ENCODE measurements at places on chromosomes 4 and X.

GRCh38 chrX:131985526-131986049, 37.5 kb upstream of the STK26 start:
- DNase-seq = no peak

GRCh38 chr4:156493858-156494257, 477.7 kb downstream of the PDGFC start:
- no peak for DNase-seq

GRCh38 chrX:69961365-69962072, 88.2 kb downstream of the AWAT2 start:
- DNase-seq = no peak

GRCh38 chr4:6380746-6381410, 91.5 kb downstream of the PPP2R2C start:
- DNase-seq = no peak

- no peak for DNase-seq
Measured at GRCh38 chr4:129046055-129046959, 47.0 kb downstream of the SCLT1 start.

DNA sequence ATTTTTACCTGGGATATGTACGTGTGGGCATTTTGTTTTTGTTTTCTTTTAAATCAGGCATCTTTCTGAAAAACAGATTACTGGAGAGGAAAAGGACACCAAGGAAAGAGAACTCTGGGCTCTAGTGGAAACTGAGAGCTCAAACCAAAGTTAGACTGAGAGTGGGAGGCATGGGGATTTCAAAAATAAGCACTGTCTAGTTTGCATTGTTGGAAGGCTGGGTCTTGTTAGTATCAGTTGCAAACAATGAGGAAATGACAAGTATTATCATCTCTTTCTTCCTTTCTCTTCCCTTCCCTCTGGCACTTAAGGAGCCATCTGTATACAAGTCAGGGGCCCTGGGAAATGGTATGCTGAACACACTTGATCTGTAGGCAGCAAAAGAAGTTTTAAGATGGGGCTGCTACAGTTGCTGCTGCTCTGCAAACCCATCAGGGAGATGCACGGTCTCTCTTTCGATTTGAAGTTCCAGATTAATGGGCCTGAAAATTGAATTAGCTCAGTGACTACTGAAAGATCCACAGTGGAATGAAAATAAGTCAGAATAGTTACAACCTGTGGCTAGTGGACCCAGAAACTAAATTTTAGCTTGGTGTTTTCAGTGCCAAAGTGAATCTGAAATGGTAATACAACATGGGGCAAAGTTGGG, 48.0 kb upstream of the GRXCR1 start:
- no peak for DNase-seq

DNA sequence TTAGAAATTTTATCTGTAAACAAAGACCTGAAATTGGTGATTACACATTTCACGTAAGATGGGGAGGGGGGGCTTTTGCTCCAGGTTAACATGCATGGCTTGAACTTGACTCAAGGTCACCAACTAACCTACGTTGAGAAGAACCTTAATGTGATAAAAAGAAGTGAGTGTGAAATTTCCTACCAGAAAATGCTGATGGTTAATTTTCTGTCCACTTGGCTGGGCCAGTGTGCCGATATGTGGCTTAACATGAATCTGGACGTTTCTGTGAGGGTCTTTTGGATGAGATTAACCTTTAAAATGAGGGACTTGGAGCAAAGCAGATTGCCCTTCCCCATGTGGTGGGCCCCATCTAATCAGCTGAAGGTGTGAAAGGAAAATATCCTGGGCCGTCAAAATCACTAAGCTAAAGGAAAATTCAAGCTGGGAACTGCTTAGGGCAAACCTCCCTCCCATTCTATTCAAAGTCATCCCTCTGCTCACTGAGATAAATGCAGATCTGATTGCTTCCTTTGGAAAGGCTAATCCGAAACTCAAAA, 107.3 kb upstream of the ENPP6 start:
- no peak for DNase-seq

DNA sequence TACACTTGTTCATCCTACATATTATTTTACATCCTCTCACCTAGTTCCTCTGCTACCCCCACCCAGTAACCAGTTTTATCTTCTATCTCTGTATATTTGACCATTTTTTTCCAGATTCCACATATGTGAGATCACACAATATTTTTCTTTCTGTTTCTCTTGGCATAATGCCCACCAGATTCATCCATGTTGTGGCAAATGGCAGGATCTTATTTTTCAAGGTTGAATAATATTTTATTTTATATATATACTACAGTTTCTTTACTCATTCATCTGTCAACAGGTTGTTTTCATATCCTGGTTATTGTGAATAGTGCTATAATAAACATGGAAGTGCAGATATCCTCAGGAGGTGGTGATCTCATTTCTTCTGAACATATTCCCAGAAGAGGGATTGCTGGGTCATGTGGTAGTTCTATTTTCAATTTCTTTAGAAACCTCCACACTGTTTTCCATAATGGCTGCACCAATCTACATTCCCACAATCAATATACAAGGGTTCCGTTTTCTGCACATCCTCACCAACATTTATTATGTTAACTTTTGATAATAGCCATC, 48.2 kb downstream of the THAP9 start:
- DNase-seq = no peak

DNA sequence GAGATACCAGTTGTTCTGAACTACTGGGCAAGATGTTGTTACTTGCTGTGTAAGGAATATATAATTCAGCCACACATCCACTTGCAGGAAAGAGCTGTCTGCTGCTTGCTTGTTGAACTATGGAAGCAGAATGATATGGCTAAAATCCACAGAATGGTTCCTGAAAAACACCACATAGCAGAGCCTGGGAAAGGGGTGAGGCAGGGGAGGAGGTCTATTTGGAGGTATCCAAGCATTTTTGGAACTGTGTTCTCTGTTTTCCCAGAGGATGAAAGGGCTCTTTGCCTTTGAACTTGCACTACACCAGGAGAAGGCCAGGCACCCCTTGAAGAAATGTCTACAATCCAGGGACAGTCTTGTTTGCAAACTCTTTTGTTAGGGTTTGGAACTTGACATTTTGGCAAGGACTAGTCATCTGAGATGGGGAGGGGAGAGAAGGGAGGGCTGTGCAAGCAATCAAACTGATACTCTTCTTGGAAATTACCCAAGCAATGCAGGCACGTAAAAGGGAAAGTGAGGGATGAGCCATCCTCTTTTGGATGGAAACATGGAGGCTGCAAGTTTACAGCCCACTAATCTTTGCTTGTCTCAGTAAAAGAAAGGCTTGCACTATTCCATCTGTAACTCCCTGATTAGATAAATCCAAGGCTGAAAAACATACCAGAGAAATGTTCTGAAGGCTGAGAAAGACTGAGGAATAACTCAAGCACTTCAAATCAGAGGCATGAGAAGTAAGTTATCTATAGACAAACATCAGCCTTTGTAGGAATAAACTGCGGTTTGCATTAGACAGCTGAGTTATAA, 141.0 kb downstream of the TSPAN5 start:
- DNase-seq = no peak

GRCh38 chrX:132877954-132878536, 80.4 kb downstream of the HS6ST2 start:
- DNase-seq = no peak

DNA sequence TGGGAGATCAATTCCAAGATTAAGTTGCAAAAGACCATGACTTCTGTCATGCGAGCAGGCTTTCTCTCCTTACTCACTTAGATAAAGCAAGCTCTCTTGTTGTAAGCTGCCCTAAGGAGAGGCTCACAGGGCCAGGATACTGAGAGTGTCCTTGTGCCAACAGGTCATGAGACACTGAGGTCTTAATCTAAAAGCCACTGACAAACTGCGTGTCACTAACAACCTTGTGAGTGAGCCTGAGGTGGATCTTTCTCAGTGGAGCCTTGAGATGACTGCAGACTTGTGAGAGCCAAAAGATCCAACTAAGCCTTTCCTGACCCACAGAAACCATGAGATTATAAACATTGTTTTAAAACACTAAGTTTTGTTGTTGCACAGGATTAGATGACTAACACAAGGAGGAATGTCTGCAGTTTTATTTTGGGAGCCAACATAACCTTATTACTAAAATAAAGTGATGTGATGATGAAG, 170.5 kb downstream of the SLC39A8 start:
- DNase-seq = no peak

DNA sequence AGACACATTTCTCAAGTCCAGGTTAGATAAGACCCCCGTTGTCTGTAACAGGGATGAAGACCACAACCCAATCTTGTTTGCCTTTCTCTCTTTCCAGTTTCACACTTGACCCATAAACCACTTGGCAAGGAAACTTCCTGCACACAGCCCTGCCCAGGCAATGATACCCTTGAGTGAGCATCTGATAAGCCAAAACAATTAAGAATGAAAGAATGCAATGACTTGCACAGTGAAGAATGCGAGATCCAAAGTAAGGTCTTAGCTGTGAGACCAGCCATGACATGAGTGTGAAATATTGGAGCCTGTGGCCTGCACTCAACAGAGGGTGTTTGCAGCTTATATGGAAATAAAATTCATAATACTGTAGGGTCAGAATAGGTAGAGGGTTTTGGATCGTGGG, 37.9 kb upstream of the MXRA5 start:
- no peak for DNase-seq
